ENCODE measurements at places on chromosomes 11 and 22.

GRCh38 chr11:126768702-126769101 is 231.9 kb downstream of the KIRREL3 start:
- no peaks in the 10 kb centered on the region for H3K4me1 ChIP-seq
- no peak overlapping the region for H3K4me3 ChIP-seq
- no peak for DNase-seq
- no peak overlapping the region for H3K27ac ChIP-seq

DNA sequence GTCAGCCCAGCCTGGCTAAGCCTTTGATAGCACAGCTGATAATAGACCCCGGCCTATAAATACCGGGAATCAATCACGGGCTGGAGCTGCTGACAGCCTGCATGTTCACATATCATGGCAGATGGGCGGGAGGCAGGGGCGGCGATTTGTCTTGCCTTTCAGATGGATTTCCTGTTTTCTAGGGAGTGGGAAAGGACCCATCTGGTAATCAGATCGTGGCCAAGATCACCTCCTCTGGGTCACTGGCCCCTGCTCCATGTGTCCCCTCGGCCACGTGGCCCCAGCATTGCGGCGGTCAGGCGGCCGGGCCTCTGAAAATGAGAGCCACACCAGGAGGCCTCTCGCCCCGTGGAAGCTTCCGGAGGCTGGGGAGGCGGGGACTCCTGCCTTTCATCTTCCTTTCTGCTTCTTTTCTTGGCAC is 36.6 kb downstream of the SMIM38 start:
- no peak overlapping the region for H3K4me3 ChIP-seq
- H3K4me1 ChIP-seq: no peaks in the 10 kb centered on the region
- no peak overlapping the region for H3K27ac ChIP-seq
- H3K27me3 ChIP-seq: no peaks in the 10 kb centered on the region
- DNase-seq: no peak

DNA sequence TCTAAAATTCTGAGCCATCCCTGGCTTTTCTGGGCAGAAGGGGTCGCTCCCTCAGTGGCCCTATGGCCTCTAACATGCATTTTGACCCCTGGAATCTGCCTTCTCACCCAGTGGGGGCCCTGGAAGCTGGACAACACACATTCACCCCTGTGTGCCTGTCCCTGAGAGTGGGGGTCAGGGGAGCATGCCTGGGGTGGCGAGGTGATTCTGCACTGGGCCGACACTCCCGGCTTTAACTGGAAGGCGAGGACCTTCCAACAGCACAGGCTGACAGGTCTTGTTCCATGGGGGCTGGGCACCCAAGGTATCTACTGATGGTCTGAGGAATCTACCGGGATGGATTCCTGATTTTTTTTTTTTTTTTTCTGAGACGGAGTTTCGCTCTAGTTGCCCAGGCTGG is 10.7 kb downstream of the PPM1F start:
- H3K27me3 ChIP-seq: no peaks in the 10 kb centered on the region
- no peak for DNase-seq
- no peaks in the 10 kb centered on the region for H3K36me3 ChIP-seq
- peaks cover 2% of the 10 kb centered on the region for H3K4me1 ChIP-seq
- H3K4me3 ChIP-seq: no peak overlapping the region
- H3K27ac ChIP-seq: no peak overlapping the region

DNA sequence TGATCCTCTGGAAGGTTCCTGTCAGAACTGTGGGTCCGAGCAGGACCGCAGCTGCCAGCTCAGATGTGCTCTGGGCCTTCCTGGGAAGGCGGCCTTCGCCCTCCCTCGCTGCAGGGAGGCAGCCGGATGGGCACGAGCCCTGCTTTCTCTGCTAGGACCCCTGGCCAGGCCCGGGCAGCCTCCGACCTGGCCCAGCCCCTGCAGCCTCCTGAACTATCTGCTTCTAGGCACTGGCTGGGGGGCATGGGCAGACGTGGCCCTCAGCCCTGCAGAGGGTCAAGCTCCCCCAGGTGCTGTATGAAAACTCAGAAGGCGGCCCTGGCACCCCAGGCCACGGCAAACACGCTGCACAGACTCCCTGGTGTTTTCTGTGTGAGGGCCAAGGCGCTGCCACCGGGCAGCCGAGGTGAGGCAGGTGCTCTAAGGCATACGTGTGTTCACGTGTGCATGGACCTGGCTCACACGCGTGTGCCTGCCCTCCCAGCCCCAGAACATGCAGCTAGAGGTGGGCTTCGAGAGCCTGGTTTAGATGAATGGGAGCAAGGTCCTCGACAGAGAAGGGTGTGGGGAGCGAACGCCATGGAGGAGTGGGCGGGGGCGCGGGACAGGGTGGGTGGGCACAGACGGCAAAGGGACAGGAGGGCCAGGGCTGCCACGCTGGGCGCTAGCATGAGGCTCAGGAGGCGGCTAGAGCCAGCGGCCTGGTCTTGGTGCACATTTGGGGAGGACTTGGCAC is 4.3 kb downstream of the LRFN4 start:
- H3K4me3 ChIP-seq: no peak overlapping the region
- H3K36me3 ChIP-seq: no peaks in the 10 kb centered on the region

- H3K4me3 ChIP-seq: no peak overlapping the region
- H3K36me3 ChIP-seq: no peaks in the 10 kb centered on the region
- H3K27ac ChIP-seq: no peak overlapping the region
- H3K27me3 ChIP-seq: peaks cover 53% of the 10 kb centered on the region
Observed at GRCh38 chr11:2267306-2267850, 3.0 kb downstream of the ASCL2 start.

- no peaks in the 10 kb centered on the region for H3K27me3 ChIP-seq
- H3K36me3 ChIP-seq: no peaks in the 10 kb centered on the region
- H3K4me1 ChIP-seq: no peaks in the 10 kb centered on the region
- H3K27ac ChIP-seq: no peak overlapping the region
- no peak for DNase-seq
Observed at GRCh38 chr11:69400771-69401590, 80.5 kb upstream of the LINC01488 start.

DNA sequence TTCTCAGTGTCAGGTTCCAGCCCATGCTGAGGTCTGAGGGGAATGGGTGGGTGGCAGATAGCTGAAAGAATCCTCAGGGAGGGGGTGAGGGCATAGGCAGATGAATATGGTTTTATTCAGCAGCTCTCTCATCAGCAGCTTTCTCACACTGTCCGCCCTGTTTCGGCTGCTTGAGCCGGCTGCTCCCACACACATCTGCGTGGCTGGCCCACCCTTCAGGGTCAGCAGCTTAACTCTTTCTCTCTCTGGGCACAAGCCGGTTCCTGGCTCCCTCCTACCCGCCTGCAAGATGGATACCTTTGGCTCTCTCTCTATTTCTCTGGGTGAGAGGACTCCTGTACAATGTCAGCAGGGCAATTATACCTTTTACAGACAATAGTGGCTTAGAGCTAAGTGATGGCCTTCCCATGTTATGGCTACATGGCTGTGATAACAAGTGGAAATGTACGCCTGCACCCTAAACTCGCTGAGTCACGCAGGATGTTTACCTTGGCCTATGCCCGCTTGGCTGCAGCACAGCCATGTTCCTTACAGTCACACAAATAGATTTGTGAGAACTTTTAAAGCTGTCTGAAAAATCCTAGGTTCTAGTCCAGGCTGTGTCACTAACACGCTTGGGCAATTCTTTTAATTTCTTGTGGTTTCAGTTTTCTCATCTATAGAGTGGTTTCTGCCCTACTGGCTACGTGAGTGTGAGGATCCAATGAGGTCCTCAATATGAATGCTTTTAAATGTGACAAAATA is 4.1 kb downstream of the MMP20 start:
- no peak for DNase-seq
- no peaks in the 10 kb centered on the region for H3K27me3 ChIP-seq
- peaks cover 6% of the 10 kb centered on the region for H3K4me1 ChIP-seq
- no peaks in the 10 kb centered on the region for H3K36me3 ChIP-seq

GRCh38 chr11:69905611-69906452 is 86.6 kb upstream of the FGF3 start:
- no peak overlapping the region for H3K4me3 ChIP-seq
- H3K4me1 ChIP-seq: no peaks in the 10 kb centered on the region
- H3K36me3 ChIP-seq: no peaks in the 10 kb centered on the region
- DNase-seq: no peak

- no peaks in the 10 kb centered on the region for H3K36me3 ChIP-seq
- H3K27me3 ChIP-seq: no peaks in the 10 kb centered on the region
- H3K4me1 ChIP-seq: peaks cover 11% of the 10 kb centered on the region
Observed at GRCh38 chr22:18156878-18157713, 7.1 kb downstream of the USP18 start.
